ENCODE measurements at places on chromosomes 2 and 18. TPM values are rescaled to one million over a fixed set of nuclear protein-coding genes. Genes with fewer than 3 reads are reported as not detected.

The PFN4 gene
- total RNA-seq: not detected

The POTEE gene
- total RNA-seq: not detected

The SLC23A3 gene
- 0.25 TPM for total RNA-seq

The TSPYL6 gene
- not detected for total RNA-seq

The ARHGEF4 gene
- total RNA-seq: 6.2 TPM

The ERCC3 gene
- total RNA-seq: 24.5 TPM

The EPC2 gene
- 16.5 TPM for total RNA-seq

The ZNF512 gene
- 29.8 TPM for total RNA-seq

The PCARE gene
- not detected for total RNA-seq

The VIL1 gene
- total RNA-seq: not detected

The RAPGEF4 gene
- total RNA-seq: 4.7 TPM
